Cerebellum (tissue), 4 donors: ENCODE measurements at places on chromosomes 5 and 9. TPM values are rescaled to one million over a fixed set of nuclear protein-coding genes. Genes with fewer than 3 reads are reported as not detected.

DNA sequence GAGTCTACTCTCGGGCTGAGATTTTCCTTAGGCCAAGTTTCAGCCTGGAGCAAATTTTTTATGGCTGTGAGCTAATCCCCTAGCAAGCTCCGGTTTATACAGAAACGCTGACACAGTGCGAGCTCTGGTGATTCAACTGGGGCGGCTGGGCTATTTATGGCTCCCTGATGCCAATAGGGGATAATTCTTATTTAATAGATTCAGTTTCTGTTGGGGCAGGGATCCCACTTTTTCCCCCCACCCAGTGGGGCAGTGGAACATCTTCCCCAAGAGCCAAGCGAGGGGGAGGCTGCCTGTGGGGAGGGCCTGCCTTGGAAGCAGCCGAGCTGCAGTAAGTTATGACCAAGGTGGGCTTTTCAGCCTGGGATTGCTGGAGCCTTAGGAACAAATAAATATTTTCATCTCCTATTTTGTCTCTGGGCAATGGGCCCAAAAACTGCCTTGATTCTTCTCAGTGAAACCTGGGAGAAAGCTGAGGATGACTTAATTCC lies 129.1 kb downstream of the MACROH2A1 start:
- DNase-seq: no peak

DNA sequence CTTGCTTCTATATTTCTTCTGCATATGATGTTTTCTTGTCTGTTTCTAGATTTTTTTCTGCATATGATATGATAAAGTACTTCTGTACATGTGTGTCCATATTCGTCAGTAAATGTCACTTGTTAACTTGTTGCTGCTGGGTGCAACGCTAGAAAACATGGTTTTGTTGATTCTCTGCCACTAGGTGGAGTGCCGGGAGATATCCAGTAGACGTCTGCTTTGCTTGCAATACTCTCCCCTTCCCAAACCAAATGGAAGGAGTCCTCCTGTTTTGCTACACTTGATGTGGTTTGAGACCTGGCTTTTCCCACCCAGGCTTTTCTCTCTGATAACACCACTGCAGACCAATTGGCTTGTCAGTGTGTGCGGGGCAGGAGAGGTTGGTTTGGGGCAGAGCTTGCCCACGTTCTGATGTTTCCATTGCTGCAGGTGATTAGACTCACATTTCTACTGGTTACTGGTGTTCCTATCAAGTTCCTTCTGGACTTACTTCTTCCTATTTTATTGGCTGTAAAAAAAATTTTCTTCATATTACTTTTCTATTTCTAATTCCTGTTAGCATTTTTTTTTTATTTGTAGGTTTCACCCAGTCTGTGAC lies 900.0 kb upstream of the CDH10 start:
- DNase-seq: peak; percentile 1

GRCh38 chr5:32601623-32602295 lies 16.4 kb downstream of the SUB1 start:
- DNase-seq: no peak

- no peak for DNase-seq
These were observed 67.2 kb downstream of the KIF4B start for GRCh38 chr5:155080721-155081120.

DNA sequence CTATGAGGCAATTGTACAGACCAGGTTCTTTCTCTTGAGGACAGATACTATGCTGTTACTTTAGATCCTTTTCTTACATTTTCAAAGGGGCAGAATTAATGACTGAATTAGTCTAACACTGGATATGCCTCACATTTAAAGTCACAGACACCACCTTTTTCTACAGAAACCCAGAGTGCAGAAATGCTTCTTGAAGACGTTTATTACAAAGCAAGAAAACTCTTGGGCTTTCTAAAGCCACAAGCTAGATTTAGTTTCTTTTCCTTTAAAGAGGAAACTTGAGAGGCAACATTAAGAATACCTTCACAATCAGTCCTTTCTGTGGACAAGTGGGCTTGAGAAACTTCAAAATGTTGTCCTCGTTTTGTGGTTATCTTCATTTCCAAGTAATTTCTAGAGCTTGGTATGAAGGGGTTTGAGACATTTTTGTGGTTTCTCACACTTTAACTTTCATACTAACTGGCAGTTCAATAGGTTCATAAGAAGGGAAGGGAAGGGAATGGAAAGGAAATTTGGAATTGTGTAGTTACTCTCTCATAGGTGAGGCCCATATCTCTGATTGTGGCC lies 527.4 kb downstream of the RASEF start:
- no peak for DNase-seq

DNA sequence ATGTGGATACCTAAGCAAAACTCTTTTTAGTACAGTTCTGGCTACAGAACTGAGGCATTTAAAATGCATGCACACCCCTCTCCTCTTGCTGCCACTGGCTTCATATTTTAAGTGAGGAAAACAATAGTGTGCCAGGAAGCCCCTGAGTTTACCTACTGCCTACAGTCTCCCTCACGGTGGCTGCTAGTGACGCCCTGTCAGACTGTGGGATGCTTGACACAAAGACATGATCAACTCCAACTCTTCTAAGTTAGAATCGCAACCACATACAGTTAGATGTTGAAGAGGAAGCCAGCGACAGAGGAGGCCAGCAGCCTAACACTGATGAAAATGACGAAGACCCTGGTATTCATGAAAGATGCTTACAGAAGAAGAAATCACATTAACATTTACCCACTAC lies 1.3 kb downstream of the SEC16A start:
- DNase-seq: no peak

DNA sequence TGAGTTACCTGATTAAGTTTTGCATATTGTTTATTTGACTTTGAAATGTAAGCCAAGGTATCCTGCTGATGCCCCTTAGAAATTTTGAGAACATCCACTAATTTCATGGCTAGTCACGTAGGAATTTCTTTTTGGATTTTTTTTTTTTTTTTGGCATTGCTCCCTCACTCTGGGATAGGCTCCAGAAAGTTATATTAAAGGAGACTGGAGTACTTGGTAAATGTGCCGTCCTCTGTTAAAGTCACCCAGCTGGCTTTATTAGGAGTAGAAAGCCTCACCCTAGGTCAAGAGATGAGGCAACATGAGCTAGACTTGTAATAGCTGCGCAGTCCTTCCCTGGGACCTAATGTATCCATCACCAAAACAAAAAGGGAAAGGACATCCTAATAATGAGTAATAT lies 3.1 kb downstream of the KCTD16 start:
- DNase-seq: no peak

The LAMC3 gene
- 3.5 TPM for total RNA-seq

The LCN15 gene
- total RNA-seq: not detected

The LCN9 gene
- not detected for total RNA-seq

The MLANA gene
- not detected for total RNA-seq
